Activated naive CD8-positive, alpha-beta T cell treated with anti-CD3 and anti-CD28 coated beads, Interleukin-2, amount 10 ng/mL, durations not matched to agents 7 days and 5 days (primary cell): ENCODE measurements at places on chromosomes 6 and 20. TPM values are rescaled to one million over a fixed set of nuclear protein-coding genes. Genes with fewer than 3 reads are reported as not detected.

Gene CST7
- total RNA-seq = 92.4 TPM

Gene HTR1E
- not detected for total RNA-seq

Gene SPATA2
- 8.9 TPM for total RNA-seq

Gene OR14J1
- total RNA-seq = not detected

Gene SCRT2
- total RNA-seq = not detected

Gene NCOA3
- total RNA-seq = 74.2 TPM

Gene HSPA1L
- total RNA-seq = 4.5 TPM

GRCh38 chr6:90177544-90178383, 118.9 kb downstream of the BACH2 start:
- DNase-seq = no peak

DNA sequence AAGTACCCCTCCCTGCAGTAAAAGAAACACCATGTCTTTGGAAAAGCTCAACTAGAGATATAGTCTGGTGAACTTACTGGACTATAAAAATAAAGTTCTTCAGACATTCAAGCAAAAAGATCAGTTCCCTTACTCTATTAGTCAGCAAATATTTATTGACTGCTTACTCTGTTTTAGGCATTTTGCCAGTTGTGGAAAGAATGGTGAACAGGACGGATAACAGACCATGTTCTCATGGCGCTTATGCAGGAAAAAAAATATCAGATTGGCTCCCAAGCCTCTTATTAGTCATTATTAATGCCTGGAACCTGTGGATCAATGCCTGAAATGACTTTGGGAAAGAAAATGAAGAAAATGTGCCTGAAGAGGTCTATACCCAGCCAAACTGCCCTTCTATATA, 282.2 kb upstream of the EPHA7 start:
- DNase-seq = no peak

DNA sequence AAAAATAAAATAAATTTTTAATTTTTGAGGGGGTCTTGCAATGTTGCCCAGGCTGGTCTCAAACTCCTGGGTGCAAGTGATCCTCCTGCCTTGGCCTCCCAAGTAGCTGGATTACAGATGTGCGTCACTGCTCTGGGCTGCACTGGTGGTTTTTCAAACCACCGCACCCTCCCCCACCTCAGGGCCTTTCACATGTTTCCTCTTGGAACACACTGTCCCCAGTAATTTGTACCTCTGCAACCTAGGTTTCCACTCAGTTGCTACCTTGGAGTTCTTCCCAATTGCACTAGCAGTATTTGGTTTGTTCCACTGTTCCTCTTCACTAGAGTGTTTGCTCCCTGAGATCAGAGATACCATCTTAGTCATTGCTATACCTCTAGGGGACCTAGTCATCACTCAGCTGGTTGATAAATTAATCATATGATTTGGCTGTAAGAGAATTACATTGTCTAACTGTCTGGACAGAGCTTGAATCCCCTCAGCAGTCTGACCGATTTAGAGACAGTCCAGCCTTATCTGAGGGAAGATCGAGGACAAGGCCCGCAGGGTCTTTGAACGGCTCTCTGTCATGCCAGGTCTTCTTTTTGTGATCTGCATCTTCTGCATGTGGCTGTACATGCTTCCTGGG, 32.0 kb downstream of the CEP43 start:
- DNase-seq = no peak

- DNase-seq = no peak
These were observed 80.2 kb downstream of the EYA2 start for GRCh38 chr20:46974669-46975434.

DNA sequence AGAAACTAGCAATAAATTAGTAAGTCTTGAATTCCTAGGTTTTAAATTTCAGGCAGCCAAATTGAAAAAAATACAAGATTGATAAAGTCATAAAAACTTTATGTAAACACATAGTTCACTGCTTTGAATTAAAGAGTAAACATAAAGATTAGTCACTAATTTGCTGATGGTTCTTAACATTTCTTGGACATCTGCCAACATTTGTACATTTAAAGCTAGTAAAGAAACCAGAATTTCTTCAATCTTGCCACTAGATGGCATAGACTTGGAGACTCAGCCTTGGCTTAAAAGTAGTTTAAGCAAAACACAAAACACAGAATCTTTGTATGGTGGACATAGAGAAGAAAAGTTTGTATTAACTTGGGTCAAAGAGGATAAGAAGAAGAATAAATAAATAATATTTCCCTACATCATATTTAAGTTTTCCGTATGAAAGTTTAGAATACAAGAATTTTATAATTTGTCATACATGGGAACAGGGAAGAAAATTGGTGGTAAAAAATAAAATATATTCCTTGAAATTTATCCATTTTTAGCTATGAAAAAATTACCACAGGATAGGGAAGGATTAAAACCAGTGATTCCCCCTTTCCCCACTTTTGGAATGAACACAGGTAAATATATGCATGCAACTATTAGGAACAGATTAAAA, 41.7 kb upstream of the FAM135A start:
- DNase-seq = no peak
